ENCODE measurements at places on chromosomes 12 and 14.

DNA sequence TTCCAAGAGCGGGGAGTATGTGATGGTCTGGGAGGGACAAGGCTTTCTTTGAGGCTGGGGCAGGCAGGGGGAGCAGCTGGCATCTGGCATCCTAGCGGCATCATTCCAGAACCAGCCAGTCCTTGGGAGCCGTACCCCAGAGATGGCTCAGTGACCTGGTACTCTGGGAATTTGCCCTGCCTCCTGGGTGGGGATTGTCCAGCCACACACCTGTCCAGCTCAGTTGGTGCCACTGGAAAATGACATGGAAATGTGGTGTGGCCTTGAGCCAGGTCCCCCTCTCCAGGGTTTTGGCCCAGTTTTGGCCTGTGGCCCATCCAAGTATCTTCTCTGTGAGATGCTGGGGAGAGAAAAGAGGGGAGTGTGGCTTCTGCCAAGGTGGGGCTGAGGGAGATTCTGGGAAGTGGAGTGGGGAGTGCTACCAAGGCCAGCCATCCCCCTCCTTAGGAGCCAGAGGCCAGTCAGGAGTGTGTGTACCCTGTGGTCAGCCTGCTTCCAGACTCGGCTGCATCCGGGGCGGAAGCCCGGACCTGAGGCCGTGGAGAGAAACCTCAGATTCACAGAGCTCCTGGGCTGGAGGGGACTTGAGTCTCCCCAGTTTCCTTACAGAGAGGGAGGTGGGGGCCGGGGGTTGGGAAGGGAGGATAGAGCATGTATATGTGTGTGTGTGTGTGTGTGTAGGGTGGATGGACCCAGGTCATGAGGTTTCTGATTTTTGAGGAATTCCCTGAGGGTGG lies 14.7 kb upstream of the KRT80 start:
- DNase-seq: no peak

DNA sequence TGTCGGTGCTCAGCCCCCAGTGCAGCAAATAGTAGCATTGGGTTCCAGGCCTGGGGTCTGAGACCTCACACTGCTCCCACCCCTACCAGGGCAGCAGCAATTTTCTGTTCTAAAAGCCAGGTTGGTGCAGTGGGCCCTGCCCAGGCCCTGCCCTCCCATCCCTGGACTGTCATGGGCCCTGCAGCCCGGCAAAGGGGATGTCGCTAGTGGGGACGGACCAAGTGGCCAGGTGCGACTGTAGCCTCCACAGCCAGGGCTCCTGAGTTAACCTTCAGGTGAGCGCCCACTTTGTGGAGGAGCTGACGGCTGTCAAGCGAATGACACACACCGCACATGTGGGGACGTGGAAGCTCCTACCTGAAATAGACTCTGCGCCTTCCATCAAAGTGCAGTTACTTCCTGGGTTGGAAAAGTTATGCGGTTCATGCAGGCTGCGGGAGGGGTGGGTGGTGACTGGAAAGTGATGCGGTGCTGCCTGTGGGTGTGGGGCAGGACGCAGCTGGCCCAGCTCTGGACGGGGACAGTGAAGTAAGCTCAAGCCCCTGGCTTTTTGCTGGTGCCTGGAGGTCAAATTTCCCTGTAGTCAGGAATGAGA lies 1.5 kb downstream of the INF2 start:
- no peak for DNase-seq

- peak; percentile 46 for DNase-seq
Observed at GRCh38 chr14:31927348-31927832, 149.7 kb upstream of the ARHGAP5 start.

DNA sequence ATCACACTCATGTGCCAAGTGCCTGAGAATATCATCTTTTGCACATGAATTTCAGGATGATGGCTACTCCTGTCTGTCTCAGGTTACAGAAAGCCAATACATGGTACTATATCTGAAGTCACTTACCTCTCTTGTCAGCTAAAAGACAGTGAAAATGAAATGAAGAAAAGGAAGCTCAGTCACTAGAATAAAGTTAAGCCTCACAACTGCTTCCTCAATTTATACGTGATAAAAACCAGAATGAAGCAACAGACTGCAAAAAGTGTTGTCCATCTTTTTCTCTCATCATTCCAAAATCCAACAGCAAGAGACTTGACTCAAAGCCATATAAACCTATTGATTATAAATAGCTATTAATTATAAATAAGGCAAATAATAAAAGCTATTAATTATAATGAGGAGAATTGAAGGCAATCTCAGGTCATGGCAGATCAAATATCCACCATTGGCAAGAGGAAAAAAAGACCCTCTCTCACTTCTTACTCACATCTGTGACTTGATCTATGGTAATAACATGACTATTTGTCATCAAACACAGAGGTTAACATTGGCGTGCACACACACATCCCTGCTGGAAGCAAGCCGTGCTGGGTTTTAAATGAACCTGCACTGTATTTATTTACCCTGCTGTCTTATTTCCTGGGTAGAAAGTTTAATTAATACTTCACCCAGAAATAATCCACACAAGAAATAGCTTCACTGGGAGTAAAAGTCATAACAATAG lies 10.0 kb downstream of the NIN start:
- DNase-seq: no peak

- DNase-seq: no peak
Observed at GRCh38 chr14:103563226-103563620, 463 bp downstream of the COA8 start.

- no peak for DNase-seq
Observed at GRCh38 chr14:102222751-102223150, 82.2 kb downstream of the MOK start.

- DNase-seq: no peak
Observed at GRCh38 chr14:95319312-95320077, at the start of gene CLMN. TSS of gene CLMN (minus strand) at chr14:95319908. CDS start at chr14:95319792, 116 bp downstream.

- no peak for DNase-seq
Observed at GRCh38 chr14:61196034-61196433, 85.1 kb downstream of the TMEM30B start.

DNA sequence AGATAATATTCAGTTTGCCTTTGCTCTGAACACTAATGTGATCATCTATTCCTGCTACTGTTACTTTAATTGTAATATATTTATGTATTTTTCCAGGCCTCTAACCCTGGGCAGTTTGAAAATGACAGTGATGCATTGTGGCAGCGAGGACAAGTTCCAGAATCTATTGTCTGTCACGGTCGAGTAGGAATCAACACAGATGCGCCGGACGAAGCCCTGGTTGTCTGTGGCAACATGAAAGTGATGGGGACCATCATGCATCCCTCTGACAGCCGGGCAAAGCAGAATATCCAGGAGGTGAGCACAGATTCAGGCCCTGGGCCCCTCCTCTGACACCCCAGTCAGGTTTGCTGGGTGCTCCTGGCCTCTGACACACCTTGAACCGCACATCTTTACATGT lies 78.5 kb downstream of the MYRFL start:
- DNase-seq: no peak

DNA sequence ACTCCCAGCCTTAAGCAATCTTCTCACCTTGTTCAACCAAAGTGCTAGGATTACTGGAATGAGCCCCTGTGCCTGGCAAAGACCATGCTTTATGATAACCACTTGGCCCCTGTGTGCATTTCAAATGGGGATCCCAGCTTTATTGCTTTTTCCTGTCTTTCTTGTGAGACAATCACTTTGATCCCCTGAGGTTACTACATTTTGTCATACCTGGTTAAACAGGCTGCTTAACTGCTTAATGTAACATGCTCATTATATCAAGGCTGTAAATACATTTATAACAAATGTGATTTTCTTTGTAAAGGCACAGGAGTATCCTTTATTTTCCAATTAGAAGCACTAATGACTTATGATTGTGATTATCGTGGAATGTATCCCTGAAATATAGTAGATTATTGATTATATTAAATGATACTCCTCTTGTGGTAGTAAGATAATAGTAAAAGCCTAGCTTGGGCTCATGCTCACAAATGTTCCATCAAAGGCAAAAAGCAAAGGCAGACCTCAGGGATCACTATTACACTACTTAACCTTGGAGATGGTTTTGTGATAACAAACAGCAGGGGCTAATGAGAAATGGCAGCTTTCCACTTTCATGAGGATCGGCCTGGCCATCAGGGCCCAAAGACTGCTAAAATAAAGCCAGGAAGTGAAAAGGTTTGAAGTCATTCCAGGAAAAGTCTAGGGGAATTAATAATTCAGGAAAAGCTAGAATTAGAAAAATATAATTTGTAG lies 290.8 kb upstream of the MDGA2 start:
- no peak for DNase-seq

DNA sequence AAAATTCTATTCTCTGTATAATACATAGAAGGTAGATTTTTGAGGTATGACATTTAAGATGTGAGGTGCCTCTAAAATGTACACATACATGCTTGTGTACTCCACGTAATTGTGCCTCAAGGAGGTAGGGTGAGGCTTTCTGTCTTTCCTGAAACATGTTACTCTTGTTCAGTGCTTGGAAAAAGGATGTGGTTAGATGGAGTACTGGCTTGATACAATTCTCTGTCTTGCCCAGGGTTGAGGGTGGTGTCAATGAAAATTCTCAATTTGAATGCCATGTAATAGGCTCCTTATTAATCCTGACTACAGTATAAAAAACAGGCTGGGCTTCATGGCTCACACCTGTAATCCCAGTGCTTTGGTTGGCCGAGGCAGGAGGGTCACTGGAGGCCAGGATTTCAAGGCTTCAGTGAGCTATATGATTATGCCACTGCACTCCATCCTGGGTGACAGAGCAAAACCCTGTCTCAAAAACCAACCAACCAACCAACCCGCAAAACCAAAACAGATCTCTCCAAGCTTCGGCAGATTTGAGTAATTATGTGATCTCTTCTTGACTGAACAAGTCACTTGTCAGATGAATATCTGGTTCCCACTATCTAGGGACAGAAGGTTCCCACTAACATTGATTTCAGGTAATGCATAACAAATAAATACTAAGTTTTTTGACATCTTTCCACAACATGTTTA lies 41.6 kb downstream of the RCOR1 start:
- no peak for DNase-seq

DNA sequence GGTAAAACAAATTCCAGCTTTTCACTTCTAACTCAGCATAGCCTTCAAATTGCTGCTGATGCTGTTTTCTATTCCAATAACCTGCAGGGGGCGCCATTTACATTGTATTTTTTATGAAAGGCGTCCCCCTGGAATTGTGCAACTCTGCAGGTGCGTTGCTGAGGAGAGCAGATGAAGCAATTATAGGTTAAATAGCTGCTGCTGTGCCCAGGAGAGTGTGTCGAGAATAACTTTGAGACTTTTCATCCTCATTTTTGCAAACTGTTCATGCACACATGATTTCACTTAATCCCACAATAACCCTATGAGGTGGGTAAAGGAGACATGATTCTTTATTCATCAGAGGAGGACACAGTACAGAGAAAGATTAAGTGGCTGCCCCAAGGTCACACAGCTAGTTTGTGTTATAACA lies 75.7 kb downstream of the MYRFL start:
- peak; percentile 90 for DNase-seq

- DNase-seq: no peak
Observed at GRCh38 chr12:123044351-123044750, 63.9 kb downstream of the ARL6IP4 start.

DNA sequence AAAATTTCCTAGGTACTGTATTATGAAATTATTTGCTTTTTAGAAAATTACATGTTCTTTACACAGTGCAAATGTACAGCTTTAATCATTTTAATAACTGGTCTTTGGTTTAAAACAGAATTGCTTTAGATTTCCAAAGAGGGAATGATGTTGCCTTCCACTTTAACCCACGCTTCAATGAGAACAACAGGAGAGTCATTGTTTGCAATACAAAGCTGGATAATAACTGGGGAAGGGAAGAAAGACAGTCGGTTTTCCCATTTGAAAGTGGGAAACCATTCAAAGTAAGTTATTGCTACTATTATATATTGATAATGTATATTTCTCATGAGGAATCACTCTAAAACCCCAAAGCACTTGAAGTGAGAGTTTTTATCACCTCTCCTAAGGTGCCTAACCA lies 13.4 kb downstream of the LGALS3 start:
- no peak for DNase-seq

DNA sequence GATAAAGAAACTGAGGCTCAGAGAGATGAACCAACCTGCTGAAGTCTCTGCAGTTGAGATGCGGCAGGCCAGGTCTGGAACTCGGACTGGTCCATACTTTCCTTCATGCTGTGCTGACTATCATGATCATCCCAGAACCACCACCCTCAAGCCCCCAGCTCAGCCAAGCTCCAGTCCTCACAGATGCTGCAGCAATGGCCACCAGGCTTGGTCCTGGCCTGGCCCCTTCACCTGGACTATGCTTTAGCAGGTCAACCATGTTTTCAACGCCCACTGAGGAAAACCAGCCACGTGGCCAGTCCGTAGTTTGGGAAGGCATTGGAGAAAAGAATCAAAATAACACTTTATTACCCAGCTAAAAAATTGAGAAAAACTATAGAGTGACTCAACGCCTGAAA lies 1.4 kb downstream of the GPR68 start:
- no peak for DNase-seq

DNA sequence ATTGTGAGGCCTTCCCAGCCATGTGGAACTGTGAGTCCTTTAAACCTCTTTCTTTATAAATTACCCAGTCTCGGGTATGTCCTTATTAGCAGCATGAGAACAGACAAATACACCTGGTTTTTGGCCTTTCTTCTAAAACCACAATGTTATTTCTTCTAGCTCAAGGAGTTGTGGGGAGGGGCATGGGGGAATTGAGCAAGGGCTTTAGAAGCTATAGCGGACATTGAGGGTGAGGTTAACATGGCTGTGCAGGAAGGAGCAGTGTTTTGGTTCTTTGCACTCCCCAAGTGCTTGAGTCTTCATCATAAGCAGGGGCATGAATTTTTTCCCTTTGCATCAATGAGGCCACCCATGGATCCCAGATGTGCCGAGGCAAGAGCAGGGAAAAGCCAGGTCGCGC lies 86.8 kb downstream of the SPRING1 start:
- DNase-seq: no peak

- DNase-seq: peak; percentile 8
Observed at GRCh38 chr12:14849661-14850060, 6.3 kb upstream of the ART4 start.

GRCh38 chr14:97638864-97639263 lies 841.7 kb downstream of the VRK1 start:
- DNase-seq: no peak

DNA sequence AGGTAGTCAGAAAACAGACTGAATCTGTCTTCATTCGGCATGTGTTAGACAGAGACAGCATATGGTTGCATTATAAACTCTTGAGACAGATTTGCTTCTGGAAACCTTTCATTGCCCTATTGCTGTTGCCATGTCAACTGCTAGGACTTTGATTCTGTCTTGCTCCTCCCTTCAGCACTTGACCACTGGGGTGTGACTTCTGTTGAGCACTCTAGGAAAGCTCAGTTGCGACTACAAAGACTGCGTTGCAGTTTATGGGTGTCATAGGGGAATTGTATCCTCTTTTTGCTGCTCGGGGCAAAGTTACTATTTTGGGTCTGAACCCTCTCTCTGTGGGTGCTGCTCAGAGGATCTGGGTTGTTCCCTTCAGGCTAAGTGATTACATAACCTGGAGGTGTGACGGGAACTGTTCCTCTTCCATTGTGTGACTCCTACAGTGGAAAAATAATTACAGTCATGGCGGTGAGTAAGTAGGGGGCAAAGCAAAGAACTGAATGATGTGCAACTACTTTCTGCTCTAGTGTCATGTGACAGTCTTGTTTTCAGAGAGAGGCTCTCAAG lies 44.3 kb upstream of the TRIM9 start:
- no peak for DNase-seq

- DNase-seq: no peak
Observed at GRCh38 chr14:34046799-34047520, 96.1 kb upstream of the EGLN3 start.
